ENCODE measurements at places on chromosomes 13 and 19.
A peak's percentile ranks its signal among the peaks of the same experiment; 100 is the strongest.

GRCh38 chr13:35524171-35524570, 47.7 kb upstream of the MAB21L1 start:
- 0 out of 3 replicates have a peak, but pooled peaks have one; percentile 27 for ATAC-seq

DNA sequence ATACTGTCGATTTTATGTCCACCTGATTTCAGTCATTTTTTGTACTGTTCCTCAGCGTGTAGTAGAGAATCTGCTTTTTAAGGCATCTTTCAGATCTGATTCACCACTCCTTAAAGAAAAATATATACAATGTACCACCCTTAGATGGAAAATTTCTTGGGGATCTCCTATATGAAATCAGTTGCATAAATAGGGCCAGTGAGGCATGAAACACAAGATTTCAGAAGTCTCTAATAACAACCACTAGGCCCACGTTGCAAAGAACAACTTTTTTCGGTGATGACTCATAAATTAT, 1.4 kb downstream of the USP12 start:
- ATAC-seq, result peak; percentile 15

DNA sequence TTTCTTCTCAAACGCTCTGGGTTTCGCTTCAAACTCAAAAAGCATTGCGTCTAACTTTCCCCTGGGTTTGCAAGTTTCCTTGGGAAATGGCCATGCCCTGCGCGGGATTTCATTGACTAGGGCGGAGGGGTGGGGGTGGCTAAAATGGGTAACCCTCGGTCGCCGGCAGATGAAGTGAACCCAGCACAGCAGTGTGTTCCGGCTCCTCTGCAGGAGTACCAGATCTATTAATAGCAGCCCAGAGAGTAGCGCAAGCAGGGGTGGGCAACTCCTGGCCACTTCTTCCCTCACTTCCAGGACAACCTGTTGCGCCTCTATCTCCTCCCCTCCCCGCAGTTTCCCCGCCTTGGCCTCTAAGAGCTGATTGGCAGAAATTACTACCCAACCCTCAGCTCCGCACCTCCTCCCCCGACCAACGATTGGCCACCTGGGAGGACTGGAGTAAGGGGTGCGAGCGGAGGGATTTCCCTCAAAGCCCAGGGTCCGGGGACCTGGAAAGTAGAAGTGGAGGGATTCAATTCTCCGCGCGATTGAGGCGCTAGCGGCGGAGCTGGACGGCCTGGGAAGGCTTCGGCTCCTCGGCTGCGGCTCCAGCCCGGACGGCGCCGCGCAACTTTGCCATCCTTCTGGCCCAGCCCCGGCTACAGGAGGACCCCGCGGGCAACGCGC, at the start of gene FREM2:
TSS of gene FREM2 (plus strand) at position 501 of the 669 bp plus-strand sequence. CDS start 268 bp downstream, outside the sequence.
- ATAC-seq, result peak; percentile 68

DNA sequence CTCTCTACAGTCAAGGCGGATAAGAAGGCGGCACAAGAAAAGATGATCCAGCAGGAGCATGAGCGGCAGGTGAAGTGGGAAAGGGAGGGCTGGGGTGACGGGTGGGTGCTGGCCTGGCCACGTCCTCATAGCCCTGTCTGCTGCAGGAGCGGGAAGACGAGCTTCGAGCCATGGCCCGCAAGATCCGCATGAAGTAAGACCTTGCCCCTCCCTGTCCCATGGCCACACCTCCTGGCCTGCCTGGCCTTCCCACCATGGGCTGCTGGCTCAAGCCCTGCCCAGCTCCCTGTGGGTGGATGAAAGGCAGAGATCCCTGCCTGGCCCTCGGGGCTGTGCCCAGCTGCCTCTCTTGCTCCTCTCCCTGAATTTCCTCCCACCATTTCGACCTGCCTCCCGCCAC, 7.2 kb downstream of the ZNF296 start:
- ATAC-seq, result peak; percentile 52

- ATAC-seq, result peak; percentile 87
Measured at GRCh38 chr19:35213663-35214632, 14.6 kb downstream of the FAM187B start.

DNA sequence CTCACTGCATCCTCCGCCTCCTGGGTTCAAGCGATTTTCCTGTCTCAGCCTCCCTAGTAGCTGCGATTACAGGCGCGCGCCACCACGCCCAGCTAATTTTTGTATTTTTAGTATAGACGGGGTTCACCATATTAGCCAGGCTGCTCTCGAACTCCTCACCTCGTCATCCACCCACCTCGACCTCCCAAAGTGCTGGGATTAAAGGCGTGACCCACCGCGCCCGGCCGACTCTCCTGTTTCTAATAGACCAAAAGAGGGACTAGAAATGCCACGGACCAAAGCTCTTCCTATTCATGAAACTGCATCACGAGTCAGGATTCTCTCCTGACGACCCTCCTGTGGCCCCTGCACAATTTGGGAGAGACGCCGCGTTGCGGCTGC, 563 bp downstream of the ZNF43 start:
- peak; percentile 6 for ATAC-seq

GRCh38 chr13:110689711-110690110, 16.2 kb downstream of the CARS2 start:
- ATAC-seq, result no peak

DNA sequence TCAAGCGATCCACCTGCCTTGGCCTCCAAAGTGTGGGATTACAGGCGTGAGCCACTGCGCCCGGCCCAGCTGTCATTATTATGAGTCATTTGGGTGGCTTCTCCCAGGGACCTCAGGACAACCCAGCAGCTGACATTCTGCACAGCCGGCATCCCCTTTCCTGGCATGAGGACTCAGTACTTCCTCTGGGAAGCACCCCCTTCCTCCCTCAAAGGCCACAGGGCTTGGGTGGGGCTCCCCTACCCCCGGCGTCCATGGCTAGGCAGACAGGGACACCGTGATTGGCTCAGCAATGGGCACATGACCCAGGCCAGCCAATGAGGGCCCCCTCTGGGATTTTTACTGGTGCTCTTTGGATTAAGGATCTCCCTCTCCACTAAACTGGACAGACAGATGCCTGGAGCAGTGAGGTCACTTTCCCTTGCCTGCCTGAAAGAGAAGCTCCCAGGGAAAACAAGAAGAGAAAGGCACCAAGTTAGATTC, 6.0 kb downstream of the KANK2 start:
- peak; percentile 66 for ATAC-seq

GRCh38 chr13:113787694-113788093, 28.7 kb downstream of the TMEM255B start:
- ATAC-seq, result no peak

- ATAC-seq, result peak; percentile 38
Measured at GRCh38 chr19:2271234-2272103, 10.5 kb downstream of the PEAK3 start.

DNA sequence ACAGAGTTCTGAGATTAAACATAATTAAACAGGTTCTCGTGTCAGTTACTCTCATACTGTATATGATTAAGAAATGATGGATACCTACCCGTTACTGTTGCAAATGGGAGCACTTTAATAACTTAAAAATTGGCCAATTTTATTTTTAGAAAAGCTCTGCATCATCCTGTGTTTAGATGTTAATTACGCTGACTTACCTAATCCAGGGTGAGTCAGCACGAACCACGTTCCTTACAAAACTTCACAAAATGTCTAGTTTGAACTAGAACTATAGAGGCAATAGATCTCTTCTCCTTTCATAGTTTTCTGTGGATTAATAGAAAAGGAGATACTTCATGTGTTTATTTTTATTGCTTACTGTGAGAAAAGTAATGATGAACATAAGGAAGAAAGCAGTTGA, 363.9 kb downstream of the MYO16 start:
- ATAC-seq, result no peak

- no peak for ATAC-seq
Measured at GRCh38 chr19:33286899-33287298, 15.4 kb downstream of the CEBPA start.

DNA sequence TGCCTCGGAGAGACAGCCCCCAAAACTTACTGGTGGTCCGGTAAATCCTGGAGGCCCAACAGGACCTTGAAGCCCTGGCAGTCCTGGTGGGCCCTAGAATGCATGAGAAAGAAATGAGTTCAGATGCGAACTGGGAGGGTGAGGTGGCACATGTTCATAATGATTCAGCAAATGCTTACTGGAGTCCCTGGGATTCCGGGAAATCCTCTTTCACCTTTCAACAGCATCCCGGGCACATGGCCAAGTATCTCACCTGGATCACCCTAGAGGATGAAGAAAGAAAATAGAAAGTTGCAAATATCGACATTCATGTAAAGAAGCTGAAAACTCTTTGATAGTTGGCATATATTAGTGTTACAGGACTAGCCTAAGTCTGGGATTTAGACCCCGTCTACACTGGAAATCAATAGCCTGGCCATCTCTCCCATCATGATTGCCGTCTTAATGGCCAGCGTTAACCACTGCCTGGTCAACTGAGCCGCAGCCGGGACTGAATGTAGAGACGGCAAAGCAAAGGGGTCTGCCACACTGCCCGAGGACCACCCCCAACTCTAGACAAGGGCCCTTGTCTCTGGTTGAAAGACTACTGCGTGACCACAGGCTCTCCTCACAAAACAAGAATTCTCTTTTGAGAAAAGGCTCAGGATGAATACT, 96.9 kb downstream of the COL4A1 start:
- no peak for ATAC-seq

- ATAC-seq, result no peak
Measured at GRCh38 chr13:29858667-29859066, 8.2 kb upstream of the UBL3 start.

GRCh38 chr13:64088491-64088890, 2672.8 kb upstream of the PCDH20 start:
- no peak for ATAC-seq

DNA sequence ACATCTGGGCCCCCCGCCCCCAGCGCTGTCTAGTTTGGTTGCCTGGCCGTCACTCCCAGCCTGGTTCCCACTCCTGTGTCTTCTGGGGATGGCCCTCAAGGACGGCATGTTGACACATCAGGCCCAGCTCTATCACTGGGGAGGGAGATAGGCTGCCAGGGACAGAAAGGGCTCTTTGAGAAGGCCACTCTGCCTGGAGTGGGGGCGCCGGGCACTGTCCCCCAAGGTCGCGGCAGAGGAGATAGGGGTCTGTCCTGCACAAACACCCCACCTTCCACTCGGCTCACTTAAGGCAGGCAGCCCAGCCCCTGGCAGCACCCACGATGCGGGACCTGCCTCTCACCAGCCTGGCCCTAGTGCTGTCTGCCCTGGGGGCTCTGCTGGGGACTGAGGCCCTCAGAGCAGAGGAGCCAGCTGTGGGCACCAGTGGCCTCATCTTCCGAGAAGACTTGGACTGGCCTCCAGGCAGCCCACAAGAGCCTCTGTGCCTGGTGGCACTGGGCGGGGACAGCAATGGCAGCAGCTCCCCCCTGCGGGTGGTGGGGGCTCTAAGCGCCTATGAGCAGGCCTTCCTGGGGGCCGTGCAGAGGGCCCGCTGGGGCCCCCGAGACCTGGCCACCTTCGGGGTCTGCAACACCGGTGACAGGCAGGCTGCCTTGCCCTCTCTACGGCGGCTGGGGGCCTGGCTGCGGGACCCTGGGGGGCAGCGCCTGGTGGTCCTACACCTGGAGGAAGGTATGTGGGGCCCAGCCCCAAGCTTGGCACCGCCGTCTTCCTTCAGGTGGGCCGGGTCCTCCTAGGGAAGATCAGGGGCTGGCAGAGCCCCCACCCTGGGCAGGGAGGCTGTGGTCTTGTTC, at the start of gene AMH:
TSS of gene AMH (plus strand) at position 314 of the 857 bp plus-strand sequence. CDS start at position 324, 10 bp downstream.
- no peak for ATAC-seq

- ATAC-seq, result no peak
Measured at GRCh38 chr13:113804703-113805430, 45.8 kb downstream of the TMEM255B start.

All from SK-N-SH treated with all-trans-retinoic acid at 6 μM for 48 hours (cell line).